Lower lobe of right lung (tissue), 2 donors: ENCODE measurements at places on chromosomes 7 and 10. TPM values are rescaled to one million over a fixed set of nuclear protein-coding genes. Genes with fewer than 3 reads are reported as not detected.

DNA sequence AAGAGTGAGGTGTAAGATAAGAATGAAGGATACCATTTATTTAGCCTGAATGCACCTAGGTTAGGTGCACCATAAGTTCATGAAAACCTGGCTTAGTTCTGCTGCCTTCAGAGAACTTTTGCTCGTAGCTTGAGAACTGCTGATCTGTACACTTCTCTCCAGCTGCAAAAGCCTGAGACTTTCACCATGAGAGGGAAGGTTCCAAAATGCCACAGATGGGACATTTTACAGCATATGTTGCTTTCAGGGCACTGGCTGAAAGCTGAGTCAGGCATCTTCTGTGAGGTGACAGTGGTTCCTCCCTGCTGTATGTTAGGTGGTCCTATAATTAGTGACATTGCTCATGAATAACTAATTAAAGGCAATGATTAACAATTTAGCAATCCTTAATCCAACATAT, 298.3 kb downstream of the GALNT17 start:
- no peak for DNase-seq

Gene TMEM196
- not detected for total RNA-seq

DNA sequence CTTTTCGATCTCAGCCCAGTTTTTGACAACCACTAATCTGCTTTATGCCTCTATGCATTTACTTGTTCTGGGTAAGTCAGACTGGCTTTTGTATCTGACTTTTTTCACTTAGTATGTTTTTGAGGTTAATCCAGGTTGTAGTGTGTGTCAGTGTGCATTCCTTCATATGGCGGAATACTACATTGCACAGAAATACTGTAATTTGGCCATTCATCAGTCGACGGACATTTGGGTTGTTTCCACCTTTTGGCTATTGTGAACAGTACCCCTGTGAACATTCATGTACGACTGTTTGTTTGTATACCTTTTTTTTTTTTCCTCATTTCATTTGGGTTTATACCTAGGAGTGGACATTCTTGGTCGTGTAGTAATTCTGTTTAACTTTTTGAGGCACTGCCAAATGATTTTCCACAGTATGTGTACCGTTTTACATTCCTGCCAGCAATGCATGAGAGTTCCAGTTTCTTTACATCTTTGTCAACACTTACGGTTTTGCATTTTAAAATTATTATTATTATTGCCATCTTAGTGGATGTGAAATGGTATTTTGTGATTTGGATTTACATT, 57.4 kb downstream of the MKLN1 start:
- DNase-seq = no peak

Gene BRAF
- total RNA-seq = 43.0 TPM

- DNase-seq = no peak
These were observed 57.1 kb downstream of the AOC1 start for GRCh38 chr7:150909200-150909995.
